ENCODE measurements at places on chromosomes 1 and 21.

DNA sequence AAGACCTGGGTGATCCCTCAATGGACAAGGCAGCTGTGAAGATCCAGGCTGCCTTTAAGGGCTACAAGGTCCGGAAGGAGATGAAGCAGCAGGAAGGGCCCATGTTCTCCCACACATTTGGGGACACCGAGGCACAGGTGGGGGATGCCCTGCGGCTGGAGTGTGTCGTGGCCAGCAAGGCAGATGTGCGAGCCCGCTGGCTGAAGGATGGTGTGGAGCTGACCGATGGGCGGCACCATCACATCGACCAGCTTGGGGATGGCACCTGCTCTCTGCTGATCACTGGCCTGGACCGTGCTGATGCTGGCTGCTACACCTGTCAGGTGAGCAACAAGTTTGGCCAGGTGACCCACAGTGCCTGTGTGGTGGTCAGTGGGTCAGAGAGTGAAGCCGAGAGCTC, 85.2 kb downstream of the TRIM11 start:
- no peak for DNase-seq

DNA sequence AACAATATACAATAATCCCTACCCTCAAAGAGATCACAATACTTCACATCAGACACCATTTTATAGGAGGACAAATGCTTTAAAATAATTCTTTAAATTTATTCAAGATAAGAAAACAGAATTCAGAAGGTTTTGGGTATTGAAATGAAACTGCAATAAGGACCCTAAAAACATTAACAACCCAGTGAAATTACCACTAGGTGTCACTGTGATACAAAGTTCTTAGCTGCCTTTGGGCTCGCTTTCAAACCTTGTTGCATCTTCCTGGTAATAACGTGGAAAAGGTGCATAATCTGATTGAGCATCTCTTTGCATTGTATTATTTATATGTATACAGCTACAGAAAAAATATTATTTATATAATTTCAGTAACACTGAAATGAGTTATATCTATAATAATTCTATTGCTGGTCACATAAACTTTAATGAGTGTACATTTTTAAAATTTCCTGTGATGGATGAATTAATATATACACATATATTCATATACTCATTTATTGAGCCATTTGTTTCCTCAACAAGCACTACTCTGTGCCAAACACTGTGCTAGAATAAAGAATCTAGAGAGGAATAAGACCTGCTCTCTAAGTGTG, 185.2 kb downstream of the FAF1 start:
- peak; percentile 71 for DNase-seq

- DNase-seq: no peak
These were observed 20.4 kb upstream of the C1orf105 start for GRCh38 chr1:172399756-172400721.

GRCh38 chr1:14631421-14631820, 32.9 kb downstream of the KAZN start:
- no peak for DNase-seq

DNA sequence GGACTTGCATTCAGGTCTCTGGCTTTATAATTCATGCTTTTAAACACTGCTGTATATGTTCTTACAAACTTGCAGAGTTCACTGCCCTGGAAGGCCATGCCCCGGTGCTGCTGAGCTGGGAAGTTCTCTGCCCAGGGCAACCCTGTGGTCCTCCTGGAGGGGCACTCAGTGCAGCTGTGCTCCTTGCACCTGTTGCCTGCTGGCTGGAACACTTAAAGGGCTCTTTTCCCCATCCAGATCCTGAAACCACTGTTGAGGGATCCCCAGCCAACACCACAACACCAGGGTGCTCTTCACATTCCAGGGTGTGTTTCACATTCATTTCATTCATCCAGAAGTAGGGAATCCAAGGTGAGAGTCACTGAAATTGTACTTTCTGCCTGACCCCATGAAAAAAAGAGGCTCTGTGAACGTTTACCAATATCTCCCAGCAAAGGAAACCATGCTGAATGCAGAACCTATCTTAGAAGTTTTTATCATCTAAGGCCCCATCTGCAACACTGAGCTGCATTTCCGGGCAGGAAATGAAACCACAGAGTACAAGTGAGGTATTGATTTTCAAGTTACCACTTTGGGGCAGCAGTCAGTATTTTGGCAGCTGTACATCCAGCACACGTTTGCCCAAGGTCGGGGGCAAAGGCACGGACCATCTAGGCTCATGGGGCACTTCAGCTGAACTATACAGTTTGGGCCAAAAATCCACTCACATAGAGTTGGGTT, 16.4 kb upstream of the KIAA0040 start:
- DNase-seq: no peak

- no peak for DNase-seq
These were observed 35.1 kb downstream of the SLC2A1 start for GRCh38 chr1:42923367-42924081.

DNA sequence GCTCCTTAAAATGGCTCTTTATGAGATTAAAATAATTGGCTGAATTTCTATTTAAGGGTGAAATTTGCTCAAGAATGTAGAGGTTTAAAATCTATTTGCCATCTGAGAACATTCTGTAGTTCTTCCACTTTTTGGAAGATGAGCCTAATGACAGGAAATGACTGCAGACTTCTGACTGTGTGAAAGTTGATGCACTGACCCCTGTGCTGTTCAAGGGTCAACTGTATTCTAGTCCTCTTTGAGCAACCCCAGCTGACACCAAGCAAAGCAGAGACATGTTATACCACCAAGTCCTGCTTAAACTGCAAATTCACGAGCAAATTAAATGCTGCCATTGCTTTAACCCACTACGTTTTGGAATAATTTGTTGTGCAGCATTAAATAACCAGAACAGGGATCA, 26.6 kb downstream of the DDAH1 start:
- no peak for DNase-seq
